ENCODE measurements at places on chromosomes 6 and 20. TPM values are rescaled to one million over a fixed set of nuclear protein-coding genes. Genes with fewer than 3 reads are reported as not detected.

Gene MDFI
- 42.8 TPM for polyA plus RNA-seq

Gene ADTRP
- not detected for polyA plus RNA-seq

Gene CSE1L
- polyA plus RNA-seq = 74.7 TPM

Gene PRRT1
- 0.22 TPM for polyA plus RNA-seq

Gene GABRR1
- 0.36 TPM for polyA plus RNA-seq

Gene NKAIN4
- 11.2 TPM for polyA plus RNA-seq

Gene RANBP9
- polyA plus RNA-seq = 52.2 TPM

Gene WFDC5
- polyA plus RNA-seq = not detected

Gene FAM162B
- not detected for polyA plus RNA-seq

Gene HCRTR2
- 7.5 TPM for polyA plus RNA-seq

Gene CDSN
- not detected for polyA plus RNA-seq

Gene BTN1A1
- polyA plus RNA-seq = not detected

Gene SAMD5
- polyA plus RNA-seq = 14.5 TPM

Gene RIPPLY2
- 5.0 TPM for polyA plus RNA-seq

Gene VSX1
- polyA plus RNA-seq = not detected

Gene RIN2
- polyA plus RNA-seq = 24.4 TPM

Gene NFATC2
- polyA plus RNA-seq = not detected

Gene TOX2
- polyA plus RNA-seq = 0.86 TPM

Gene SLC29A1
- 29.5 TPM for polyA plus RNA-seq

Gene ADGB
- not detected for polyA plus RNA-seq

Gene TSBP1
- not detected for polyA plus RNA-seq

Gene ADGRF4
- not detected for polyA plus RNA-seq

Gene TMC2
- 0.66 TPM for polyA plus RNA-seq

Gene UBR2
- polyA plus RNA-seq = 25.5 TPM

Gene TGM3
- polyA plus RNA-seq = 0.10 TPM

Gene HLA-DQB1
- polyA plus RNA-seq = not detected

Gene MEI4
- not detected for polyA plus RNA-seq

Gene SRMS
- polyA plus RNA-seq = not detected

Gene CLVS2
- polyA plus RNA-seq = 12.9 TPM

Gene PRICKLE4
- not detected for polyA plus RNA-seq

Gene ARHGAP40
- 0.61 TPM for polyA plus RNA-seq

Gene GCNT2
- 16.3 TPM for polyA plus RNA-seq

Data from neural cell (in vitro differentiated cells).